ENCODE measurements at places on chromosomes 16 and 17.

DNA sequence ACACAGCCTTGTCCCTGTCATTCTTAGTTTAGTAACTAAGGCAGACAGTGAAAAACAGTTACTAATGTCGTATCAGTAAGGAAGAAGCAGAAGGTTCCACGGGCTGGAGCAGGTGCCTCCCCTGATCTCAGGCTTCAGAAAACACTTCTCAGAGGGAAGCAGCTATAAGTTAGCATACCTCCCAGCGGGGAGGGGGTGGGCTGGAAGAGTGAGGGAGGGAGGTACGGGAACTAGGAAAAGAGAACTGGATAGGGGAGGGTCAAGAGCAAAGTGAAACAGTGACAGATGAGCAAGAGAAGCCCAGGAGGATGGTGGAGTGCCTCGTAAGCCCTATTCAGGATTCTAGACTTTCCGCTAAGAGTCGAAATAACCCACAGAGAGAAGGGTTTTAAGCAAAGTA, 186.3 kb upstream of the XYLT1 start:
- DNase-seq: no peak

DNA sequence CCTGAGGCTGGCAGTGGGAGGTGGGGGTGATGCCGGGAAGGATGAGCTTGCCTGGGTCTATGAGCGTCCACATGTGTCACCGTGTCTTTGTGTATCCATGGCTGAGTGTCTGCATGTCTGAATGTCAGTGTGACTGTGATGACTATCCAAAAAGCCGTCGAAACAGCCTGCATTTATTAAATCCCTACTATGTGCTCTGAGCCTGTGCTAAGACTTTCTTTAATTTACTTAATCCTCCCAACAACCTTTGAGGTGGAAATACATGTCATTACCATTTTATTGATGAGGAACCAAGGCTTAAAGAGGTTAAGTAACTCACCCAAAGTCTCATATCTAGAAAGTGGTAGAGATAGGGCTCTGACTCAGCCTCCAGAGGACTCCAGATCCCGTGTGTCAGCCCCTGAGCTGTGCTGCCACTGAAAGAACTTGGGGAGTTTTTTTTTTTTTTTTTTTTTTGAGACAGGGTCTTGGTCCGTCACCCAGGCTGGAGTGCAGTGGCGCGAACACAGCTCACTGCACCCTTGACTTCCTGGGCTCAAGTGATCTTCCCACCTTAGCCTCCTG, 20.0 kb downstream of the ARHGAP23 start:
- no peak for DNase-seq

- no peak for DNase-seq
Measured at GRCh38 chr16:77330332-77331042, 104.3 kb downstream of the ADAMTS18 start.

- no peak for DNase-seq
Measured at GRCh38 chr17:50221266-50221863, 19.9 kb upstream of the COL1A1 start.

DNA sequence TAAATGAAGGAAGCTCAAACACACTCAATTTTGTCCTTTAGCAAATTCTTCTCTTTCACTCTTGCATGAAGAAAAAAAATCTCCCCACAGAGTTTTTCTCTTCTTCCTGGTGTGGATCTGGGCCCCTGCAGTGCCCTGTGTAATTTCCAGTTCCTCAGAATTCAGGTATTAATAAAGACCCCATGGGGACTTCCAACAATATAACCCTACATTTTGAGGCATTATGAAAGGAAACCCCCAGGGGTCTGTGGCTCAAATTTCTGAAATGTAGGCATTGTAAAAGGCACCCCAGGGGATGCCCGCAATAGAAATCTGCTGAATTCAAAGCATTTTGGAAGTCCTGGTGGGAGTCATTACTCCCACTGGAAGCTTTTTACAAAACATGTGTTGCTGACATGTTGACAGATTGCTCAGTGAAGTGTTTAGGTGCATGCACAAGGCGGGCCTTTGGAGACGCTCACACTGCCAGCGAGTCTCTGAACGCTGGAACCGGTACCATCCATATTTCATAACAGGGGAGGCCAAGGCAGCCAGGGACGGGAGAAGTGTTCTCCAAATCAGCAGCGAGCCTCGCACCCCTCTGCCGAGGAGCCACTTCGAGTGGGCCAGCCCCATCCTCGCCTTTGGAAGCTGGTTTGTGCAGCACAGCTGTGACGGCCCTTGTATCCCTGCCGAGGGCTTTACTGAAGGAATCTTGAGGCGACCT, 154.0 kb downstream of the ZNF423 start:
- DNase-seq: peak; percentile 60

DNA sequence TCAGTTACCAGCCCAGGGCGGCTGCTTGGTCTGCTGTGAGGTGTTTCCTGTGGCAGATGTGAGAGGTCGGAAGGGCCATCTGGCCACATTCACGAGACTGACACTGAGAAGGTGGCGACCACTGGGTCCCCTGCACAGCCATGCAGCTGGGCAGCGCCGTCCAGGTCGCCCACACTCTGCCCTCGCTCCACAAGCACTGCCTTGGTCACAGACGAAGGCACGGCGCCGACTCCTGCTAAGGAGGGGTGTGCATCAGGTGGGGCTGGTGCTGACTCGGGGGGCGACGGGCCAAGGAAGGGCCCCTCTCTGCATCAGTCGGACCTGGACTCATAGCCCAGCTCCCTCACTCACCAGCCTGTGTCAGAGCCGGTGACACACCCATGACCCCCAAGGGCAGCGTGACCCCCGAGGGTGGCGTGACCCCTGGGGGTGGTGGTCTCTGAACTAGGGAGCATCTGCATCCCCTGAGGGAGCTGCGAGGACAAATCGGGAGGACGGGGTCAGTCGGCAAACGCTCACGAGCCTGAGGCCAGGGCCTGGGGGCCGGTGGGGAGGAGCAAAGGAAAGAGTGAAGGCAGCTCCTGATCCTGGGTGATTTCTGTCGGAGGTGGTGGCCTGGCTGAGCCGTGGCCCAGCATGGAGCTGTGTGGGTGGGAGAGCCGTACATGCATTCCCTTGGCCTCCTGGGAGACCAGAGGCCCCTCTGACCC, 30.4 kb downstream of the NME3 start:
- no peak for DNase-seq

GRCh38 chr16:13060932-13061331, 159.5 kb downstream of the SHISA9 start:
- no peak for DNase-seq

DNA sequence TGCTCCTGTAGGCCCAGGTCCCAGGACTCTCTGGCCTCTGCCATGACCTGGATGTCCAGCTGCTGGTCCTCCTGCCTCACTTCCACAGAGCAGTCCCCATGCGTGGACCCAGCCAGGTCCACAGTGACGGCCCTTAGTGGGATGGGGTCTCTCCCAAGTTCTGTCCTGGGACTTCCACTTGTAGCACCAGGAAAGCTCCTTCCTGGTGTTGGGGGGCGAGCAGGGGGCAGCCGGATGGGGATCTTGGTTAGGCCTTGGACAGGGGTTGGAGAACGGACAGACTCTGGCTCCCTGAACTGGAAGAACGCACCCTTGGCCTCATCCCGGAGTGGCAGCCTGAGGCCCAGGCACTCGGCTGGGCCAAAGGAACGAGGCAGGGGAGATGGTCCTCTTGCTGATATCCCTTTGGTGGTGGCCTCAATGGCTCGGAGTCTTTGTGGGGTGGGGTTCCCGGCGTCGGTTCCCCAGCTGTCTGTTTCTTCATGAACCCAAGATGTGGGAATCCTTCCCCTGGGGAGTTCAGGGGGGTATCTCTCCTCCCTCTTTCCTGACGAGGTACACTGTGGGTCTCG, 7.2 kb downstream of the GAS2L2 start:
- no peak for DNase-seq

GRCh38 chr17:42848093-42848492, 2.9 kb upstream of the AOC3 start:
- DNase-seq: no peak

GRCh38 chr17:50882851-50883250, 16.7 kb upstream of the TOB1 start:
- no peak for DNase-seq

DNA sequence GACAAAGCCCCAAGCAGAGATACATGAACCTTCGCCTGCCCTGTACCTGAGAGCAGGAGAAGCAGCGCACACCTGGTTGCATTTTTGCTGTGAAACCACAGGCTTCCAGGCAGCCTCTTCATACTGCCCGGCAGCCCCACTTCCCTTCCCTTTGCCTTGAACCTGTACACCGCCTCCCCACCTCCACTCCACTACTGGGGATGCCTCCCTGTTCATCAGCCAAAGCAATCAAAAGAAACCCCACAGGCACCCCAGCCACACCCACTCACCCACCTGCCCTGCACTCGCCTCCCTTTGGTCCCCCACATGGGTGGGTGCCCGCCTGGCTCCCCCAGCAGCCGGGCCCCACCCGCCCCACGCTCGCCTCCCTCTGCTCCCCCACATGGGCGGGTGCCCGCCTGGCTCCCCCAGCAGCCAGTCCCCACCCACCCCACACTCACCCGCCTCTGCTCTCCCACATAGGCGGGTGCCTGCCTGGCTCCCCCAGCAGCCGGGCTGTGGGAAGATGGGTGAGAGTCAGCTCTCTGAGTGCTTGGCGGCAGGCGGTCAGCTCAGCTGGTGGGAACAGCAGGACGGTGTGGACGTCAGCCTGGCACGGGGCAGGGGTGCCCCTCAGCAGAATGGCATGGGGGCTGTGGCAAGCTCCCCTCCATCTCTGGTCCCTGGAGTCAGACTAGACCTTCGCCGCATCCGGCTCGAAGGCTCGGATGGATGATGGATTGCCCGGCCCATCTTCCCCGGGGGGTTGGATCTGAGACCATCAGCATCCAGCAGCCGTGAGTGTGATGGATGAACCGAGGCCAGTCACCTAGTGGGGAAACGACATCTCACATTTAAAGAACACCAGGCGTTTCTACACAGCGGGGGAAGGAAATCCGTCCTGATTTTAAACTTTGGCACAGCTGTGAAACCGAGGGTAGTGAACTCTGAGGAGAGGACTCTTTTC, 135.6 kb downstream of the BANP start:
- no peak for DNase-seq

DNA sequence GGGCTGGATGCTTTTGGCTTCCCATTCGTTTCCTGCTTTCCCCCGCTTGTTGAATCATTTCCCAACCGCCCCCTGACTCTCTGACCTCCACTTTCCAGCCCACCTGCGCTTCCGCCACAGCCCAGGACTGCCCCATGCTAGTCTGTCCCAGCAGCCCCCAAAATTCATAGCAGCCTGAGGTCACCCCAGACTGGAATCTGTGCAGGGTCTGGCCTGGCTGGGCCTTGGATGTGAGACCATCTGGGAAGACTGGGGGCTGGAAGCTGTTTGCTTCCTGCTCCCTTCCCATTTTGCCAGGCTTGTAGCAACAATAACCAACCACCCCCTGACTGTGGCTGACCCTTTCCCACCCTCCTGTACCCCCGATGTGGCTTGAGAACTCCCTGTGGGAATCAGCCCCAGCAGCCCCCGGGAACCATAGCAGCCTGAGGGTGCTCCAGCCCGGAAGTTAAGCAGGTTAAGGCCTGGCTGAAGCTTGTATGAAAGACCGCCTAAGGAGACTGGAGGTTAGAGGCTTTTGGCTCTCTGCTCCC, 2290.8 kb downstream of the TP53TG3F start:
- DNase-seq: no peak

GRCh38 chr16:71367241-71367976, 8.9 kb downstream of the CALB2 start:
- peak; percentile 56 for DNase-seq

- DNase-seq: no peak
Measured at GRCh38 chr16:84686707-84687298, 13.0 kb upstream of the USP10 start.

DNA sequence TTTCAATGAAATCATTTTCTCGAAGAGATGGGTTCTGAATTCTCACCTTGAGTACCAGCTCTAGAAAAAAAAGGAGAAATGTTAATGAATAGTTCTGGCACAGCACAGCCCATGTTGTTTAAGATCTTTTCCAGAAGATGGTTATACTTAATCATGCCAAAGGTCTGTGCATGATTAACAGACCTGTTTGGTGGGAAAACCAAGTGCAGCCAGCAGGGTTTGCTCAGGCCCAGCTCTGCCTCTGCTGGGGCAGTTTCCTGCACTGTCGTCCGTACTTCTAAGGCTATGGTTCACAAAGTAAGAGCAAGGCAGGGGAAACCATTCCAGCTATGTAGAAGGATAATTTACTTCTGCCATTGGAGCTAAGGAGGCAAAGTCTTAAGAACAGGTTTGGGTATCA, 10.7 kb downstream of the ANKRD40 start:
- no peak for DNase-seq

DNA sequence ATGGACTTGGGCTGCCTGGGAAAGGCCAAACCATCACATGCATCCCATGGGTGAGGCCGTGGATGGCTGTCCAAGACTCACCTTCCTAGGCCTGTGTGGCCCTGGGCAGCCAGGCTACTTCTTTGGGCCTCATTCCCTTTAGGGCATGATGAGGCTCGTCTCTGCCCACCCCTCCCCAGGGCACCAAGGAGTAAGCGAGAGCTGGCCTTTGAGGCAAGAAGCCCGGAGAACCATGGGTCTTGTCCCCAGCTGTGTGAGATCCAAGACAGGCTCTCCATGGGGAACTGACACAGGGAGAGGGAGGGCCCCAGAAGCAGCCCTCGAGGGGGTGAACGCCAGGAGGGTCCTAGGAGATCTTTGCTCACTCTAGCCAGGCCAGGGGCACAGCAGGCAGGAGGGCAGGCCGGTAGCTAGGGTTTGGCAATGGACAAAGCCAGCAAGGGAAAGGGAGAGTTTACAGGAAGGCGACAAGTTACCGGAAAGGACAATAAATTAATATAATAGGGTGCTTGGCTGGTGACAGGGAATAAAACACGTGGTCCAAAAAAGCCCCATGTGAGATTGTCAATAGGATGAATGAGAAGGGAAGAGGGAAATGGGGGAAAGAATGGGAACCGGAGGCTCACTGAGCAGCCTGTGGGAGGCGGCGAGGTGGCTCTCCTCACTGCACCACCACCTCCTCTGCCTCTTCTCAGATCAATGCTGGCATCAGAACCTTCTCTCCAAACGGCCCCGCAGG, 119.1 kb downstream of the SDK2 start:
- no peak for DNase-seq

DNA sequence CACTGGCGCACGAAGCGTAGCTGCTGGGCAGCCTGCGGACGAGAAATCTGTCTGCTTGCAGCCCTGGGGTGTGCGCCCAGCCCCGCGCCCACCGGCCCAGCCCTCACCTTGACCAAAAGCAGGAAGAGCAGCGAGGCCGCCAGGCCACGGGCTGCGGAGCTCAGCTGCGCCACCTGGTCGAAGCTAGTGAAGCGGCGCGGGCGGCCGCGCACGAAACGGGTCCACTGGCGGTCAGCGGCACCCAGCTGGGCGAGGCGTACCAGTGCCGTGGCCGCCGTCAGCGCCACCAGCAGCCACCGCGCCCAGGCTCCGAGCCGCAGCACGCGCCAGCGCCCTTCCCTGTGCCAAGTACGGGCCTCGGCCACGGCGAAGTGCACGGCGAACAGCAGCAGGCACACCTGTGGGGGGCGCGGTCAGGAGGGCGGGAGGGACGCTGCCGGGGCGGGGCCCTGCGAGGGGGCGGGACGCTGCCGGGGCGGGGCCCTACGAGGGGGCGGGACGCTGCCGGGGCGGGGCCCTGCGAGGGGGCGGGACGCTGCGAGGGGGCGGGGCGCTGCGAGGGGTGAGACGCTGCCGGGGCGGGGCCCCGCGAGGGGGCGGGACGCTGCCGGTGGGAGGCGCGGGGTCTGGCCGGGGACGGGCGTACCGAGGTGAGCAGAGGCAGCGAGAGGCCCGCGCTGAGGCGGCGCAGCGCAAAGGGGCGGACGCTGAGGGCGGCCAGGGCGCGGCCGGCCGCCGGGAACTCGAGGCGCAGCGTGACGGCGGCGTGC, 43.2 kb downstream of the TSC2 start:
- DNase-seq: peak; percentile 60

- peak; percentile 89 for DNase-seq
Measured at GRCh38 chr17:67374329-67375053, 2.6 kb upstream of the PITPNC1 start.

- no peak for DNase-seq
Measured at GRCh38 chr16:75011634-75012307, 12.9 kb downstream of the ZNRF1 start.

Measured in NCI-H2081 (cell line).